Activated gamma-delta T cell (primary cell): ENCODE measurements at places on chromosomes 7 and 10.

DNA sequence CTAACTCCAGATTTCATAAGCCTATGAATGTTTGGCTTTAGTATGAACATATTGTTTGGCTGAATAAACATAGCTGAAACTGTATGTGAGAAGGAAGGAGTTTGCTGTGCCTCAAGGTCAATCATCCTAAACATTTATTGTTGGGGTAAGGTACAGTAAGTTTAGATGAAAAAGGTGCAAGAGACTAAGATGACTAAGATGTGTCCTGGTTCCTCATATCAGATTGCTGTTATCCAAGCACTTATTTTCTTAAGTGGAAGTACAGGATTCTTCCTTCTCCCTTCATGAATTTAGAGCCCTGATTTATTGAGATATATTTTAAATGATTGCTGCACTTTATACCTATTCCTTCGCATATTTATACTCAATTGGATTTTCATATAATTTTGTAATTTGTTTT is 12.2 kb downstream of the MDFIC start:
- DNase-seq, result no peak

GRCh38 chr10:15842556-15843169 is 17.6 kb downstream of the MINDY3 start:
- DNase-seq, result no peak

GRCh38 chr10:90111671-90112070 is 410.3 kb downstream of the KIF20B start:
- no peak for DNase-seq

GRCh38 chr10:95509251-95509650 is 51.9 kb downstream of the SORBS1 start:
- no peak for DNase-seq

GRCh38 chr7:101985903-101986734 is 168.7 kb downstream of the CUX1 start:
- DNase-seq, result no peak

- no peak for DNase-seq
Measured at GRCh38 chr10:69736886-69737641, 64.6 kb upstream of the COL13A1 start.

- no peak for DNase-seq
Measured at GRCh38 chr7:30437823-30438574, 40.6 kb downstream of the NOD1 start.

DNA sequence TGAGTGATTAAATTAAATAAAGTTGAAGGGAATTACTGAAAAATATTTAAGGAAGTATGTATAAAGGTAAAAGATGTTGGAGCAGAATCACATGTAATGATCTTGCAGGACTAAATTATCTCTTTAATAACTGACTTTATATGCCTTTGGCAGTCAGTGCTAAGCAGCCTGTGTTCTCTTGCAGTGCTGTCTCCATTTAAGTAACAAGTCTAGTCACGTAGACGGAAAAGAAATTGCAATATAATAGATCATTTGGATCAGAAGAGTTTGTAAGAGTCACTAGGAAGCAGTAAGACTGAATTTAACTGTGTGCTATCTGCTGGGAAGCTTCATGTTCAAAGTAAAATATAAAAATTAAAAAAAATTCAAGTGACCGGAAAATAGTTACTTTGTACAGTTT is 21.4 kb downstream of the BZW2 start:
- no peak for DNase-seq
